ENCODE measurements at places on chromosomes 2 and 18.

DNA sequence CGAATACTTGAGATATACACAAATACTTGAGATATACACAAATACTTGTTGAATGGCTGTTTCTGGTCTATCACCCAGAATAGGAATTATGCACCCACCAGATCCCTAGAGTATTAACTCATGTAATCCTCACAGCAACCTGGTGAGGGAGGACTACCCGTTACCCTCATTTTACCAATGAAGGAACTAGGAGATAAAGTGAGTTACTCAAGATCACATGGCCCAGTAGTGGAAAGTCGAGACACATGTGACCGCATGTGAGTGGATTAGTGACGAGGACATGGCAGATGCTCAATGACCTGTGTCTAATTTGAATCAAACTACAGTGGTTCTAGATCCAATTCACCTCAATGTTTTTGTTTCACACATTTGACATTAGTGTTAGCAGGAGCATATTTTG lies 2.4 kb downstream of the MOGAT1 start:
- DNase-seq: no peak

- no peak for DNase-seq
Observed at GRCh38 chr2:10140841-10141610, 18.5 kb downstream of the RRM2 start.

DNA sequence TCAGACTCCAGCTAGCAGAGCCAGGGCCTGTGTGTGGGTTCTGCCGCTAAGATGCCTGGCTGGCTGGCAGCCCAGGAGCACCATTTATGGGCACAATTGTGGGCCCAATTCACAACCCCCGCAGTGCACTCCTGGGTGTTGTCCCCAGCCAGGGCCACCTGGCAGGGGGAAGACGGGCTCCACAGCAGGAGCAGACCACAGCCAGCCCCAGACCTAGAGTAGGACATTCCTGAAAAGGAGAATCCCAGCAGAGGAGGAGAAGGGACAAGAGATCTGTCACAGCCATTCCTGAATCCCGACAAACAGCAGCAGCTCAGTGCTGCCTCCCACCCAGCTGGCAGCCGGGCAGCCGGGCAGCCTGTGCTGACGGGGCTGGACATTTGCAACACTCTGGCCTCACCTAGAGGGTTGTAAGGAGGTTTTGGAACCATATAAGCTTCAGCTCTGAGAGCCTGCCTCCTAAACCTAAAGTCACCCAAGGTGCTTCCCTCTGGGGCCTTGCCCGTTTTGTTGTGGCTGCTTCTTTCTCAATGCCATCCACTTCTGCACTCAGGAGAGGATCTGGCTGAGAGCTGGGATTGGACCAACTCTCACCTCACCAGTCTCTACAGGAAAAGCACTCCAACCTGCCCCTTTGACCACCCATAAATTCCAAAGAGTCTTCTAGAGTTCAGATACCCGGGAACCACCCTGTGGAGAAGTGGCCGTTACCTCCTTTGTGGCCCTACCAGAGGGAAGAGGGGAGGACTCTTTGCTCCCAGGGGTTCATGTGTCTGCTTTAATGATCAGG lies 4.1 kb upstream of the TMEM177 start:
- no peak for DNase-seq

GRCh38 chr2:74488643-74489481 lies 6.0 kb downstream of the TTC31 start:
- DNase-seq: no peak

DNA sequence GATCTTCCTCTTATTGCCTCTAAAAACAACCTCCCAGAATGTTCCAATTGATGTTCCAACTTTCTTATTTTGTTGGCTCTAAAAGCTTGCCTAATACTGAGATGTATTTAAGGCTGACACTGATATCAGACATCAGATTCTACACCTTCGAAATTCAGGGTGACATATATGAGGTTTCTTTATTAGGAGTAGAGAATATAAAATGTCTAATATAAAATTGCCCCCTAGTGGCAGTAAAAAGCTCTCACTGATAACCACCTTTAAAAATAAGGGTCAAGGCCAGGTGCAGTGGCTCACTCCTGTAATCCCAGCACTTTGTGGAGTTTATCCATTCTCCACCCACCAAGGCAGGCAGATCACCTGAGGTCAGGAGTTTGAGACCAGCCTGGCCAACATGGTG lies 789.7 kb upstream of the SLC39A10 start:
- DNase-seq: no peak

DNA sequence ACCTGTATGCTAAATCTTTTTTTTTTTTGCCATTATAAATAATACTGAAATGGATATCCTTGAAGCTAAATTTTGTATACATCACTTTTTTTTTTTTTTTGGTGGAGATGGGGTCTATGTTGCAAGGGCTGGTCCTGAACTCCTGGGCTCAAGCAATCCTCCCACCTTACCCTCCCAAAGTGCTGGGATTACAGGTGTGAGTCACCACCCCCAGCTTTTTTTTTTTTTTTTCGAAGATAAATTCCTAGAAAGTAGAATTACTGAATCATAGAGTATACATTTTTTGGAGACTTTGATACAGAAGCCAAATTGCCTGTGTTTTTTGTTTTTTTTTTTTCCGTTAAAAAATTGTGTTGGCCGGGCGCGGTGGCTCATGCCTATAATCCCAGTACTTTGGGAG lies 51.0 kb upstream of the MCFD2 start:
- DNase-seq: no peak

GRCh38 chr2:134917888-134918525 lies 615 bp upstream of the CCNT2 start:
- DNase-seq: no peak

GRCh38 chr2:163852616-163853015 lies 116.8 kb upstream of the FIGN start:
- DNase-seq: no peak

DNA sequence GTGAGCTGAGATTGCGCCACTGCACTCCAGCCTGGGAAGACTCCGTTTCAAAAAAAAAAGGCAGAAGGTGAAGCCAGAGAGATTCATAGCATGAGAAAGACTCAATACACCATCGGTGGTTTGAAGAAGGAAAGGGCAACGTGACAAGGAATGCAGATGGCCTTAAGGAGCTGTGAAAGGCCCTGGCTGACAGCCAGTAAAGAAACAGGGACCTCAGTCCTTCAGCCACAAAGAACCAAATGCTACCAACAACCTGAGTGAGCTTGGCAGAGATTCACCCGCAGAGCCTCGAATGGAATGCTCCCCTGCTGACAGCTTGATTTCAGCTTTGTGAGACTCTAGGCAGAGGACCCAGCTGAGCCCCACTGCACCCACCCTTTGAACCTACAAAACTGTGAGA lies 154.9 kb upstream of the NDUFV2 start:
- peak; percentile 84 for DNase-seq

DNA sequence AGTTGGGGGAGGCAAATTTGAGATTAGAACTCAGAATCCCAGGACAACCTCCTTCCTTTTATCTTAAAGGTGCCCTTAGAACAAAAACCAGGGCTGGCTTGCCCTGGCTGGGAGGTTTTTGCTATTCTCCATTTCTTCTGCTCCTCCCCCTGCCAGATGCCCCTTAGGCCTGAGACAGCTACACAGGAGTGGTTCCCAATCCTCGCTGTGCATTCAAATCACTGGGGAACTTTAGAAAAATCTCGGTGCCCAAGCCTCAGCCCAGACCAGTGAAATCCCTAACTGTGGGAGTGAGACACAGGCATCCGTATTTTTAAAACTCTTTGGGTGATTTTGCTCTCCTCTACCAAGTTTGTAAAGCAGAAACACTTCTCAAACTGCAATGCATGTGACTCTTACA lies 38.8 kb downstream of the LBH start:
- no peak for DNase-seq

- no peak for DNase-seq
Observed at GRCh38 chr2:222806526-222807137, 54.2 kb upstream of the ACSL3 start.

DNA sequence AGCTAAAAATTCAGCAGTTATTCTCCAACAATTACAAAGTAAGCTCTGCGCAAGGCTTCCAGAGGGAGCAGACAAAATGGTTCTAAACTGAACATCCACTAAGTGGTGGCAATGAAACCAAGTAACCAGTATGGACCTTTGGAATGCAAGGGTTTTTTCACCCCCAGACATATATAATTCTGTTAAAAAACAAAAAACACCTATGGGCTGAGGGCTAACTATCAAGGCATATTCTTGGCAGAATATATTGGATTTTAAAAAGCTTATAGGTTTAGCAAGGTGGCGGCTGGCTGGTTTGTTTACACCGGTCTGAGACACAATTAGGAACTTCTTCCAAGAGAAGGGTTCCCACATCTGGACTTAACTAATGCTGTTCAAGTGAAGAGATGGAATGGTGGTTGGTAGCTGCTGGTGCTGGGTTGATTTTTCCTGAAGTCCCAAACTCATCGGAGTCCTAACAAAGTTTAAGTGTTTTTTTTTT lies 2.8 kb downstream of the ZFP36L2 start:
- DNase-seq: peak; percentile 52

GRCh38 chr2:31429759-31430438 lies 15.4 kb upstream of the XDH start:
- DNase-seq: no peak

DNA sequence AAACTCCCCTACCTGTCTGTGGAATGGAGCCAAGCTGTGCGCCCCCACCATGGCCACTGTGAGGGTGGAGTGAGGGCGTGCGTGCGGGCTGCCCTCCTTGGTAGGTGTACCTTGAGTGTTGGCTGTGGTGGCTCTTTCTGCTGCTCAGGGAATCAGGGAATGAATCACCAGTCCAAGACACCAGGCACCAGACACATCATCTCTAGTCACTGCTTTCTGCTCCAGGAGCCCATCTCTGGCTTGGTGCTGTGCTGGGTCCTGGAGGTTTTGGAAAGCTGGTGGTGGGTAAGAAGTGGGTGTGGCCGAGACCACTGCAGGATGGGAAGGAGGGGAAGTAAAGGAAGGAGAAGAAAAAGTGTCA lies 209.9 kb downstream of the SEPTIN10 start:
- DNase-seq: no peak

GRCh38 chr2:7845332-7845731 lies 836.5 kb upstream of the ID2 start:
- DNase-seq: peak; percentile 79

- DNase-seq: peak; percentile 18
Observed at GRCh38 chr2:154375579-154375931, 322.9 kb upstream of the KCNJ3 start.

- DNase-seq: no peak
Observed at GRCh38 chr18:7601936-7602335, 34.8 kb downstream of the PTPRM start.

DNA sequence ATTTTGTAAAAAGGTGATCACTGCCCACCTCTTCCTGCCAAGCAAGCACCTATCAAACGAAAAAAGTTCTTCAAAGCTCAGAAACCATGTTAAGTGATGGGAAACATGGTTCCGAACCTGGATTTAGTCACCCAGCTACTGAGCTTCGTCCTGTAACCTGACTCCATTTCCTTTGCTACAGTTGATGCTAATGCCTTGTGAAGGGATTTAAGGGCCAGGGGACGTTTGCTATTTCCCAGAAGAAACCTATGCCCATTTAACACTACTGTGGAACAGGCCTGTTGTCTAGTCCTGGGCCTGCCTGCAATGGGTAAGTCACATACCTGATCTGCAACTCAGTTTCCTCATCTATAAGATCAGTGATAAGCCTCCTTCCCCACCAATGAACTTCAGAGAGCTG lies 14.8 kb downstream of the SERPINE2 start:
- DNase-seq: no peak

DNA sequence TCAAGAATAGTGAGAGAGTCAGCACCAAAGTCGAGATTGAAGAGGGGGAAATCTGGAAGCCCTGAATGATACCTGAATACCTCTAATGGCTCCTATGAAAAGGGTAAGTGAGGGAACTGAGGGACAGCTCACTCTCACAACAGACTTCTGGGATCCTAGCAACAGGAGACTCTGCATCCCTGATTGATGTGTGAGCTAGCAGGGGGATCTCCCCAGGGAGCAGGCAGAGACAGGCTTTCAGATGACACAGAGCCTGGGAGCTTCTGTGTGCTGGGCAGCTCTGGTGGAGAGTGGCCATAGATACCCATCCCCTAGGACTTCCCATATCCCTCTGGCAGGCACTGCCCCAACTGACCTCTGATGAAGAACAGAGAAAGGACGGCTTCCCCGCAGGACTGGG lies 206.2 kb downstream of the EXOC6B start:
- DNase-seq: no peak

DNA sequence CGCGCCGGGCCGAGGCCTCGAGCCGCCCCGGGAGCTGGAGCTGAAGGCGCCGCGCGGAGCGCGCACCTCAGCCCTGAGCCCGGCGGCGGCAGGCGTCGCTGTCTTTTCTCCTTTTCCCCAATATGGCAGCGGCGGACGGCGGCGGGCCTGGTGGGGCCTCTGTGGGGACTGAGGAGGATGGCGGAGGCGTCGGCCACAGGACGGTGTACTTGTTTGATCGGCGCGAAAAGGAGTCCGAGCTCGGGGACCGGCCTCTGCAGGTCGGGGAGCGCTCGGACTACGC lies 369 bp downstream of the SMCHD1 start:
- no peak for DNase-seq

DNA sequence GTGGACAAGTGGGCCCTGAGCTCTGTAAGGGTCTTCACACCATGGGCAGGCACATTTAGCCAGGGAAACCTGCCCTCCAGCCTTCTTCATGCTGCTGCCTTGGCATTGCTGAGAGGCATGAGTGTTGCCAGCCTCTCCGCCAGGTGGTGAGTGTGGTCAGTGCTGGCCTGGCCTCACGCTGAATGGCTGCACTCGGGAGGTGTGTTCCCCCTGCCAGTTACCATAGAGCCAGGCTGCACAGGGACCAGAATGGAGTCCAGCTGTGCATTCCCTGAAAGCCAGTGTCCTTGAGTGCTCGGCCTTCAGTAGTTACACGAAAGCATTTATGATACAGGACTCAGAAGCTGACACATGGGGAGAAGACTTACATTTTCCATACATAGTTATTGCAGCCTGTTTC lies 139.7 kb downstream of the ATP9B start:
- no peak for DNase-seq

DNA sequence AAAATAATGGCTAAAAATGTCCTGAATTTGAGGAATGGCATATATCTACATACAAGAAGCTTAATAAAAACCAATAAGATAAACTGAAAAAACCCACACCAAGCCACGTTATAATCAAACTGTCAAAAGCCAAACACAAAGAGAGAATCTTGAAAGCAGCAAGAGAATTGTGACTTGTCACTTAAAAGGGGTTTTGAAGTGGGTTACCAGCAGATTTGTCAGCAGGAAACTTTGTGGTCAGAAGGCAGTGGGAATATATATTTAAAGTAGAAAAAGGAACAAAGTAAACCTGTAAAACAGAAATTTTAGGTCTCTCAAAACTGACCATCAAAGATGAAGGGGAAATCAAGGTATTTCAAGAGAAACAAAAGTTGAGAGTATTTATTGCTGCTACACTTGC lies 171.9 kb upstream of the CNTNAP5 start:
- DNase-seq: no peak

DNA sequence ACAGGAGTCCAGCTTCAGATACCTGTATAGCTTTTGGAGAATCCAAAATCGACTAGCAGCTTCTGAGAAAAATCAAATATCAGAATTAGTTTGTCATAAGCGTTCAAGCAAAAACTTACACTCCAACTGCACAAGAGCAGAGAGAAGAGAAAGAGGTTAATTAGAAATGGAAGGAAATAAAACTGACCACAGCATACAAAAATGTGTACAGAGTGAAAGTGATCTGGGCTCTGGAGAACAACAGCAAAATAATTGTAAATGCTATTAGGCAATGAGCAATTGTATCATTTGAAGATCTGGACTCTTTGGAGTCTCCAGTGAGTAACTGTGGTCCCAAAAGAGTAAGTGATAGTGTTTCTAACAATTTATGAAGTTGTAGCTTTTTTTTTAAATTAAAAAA lies 867.3 kb downstream of the TRIB2 start:
- no peak for DNase-seq

GRCh38 chr2:128512379-128513115 lies 193.9 kb upstream of the HS6ST1 start:
- DNase-seq: no peak

Measured in EL (cell line).